ENCODE measurements at places on chromosomes 6 and 20.

DNA sequence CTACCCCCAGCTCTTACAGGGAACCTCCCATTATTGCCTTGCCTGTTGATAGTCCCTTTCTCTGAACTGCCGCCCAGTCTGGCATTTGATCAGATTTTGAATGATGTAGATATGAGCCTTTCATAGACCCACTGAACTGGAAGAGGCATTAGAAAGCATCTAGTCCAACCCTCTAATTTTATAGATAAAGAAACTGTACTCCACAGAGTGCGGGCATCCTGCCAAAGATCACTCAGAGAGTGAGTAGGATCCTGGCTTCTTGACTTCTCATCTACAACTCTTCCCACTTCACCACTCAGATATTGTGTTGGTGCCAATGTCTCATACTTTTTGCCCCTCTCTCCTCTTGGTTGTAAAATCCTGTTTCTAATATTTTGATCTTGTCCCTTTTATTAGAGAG, 179.2 kb upstream of the BMP2 start:
- no peak for DNase-seq

- DNase-seq: no peak
These were observed 105.0 kb downstream of the HUS1B start for GRCh38 chr6:551829-552350.

- DNase-seq: no peak
These were observed 53.1 kb downstream of the KIF16B start for GRCh38 chr20:16520154-16520553.

DNA sequence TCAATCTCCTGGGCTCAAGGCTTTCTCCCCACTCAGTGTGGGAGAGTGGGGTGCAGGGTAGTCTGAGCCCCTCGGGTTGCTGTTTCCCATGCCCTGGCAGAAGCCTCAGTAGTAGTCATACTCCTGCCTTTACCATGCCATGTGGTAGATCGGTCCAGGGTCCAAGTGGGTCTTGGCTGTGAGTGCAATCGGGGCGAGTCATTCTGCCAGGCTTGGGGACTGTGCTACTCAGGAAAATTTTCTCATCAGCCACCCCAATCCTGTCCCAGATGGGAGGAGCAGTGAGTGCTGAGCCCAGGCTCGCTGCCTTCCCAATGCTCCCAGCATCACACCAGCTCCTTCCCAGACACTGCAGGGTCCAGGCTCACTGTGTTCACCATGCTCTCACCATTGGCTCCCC, 10.7 kb upstream of the RAET1L start:
- no peak for DNase-seq

DNA sequence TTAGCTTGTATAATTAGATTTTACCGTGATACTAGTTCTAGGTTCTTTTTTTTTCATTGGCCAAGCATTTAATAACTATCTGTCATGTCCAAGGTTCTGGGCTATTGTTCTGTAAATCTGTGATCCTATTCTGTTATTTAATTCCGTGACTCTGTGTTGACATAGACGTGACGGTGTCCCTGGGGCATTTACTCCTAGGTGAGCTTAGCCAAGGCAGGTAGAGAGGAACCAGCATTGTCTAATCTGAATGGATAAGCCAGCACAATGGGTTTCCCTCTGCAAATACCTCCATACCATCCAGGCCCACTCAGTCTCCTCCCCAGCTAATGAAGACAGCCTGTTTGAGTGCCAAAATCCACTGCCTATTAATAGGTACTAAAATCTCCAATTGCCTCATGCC, 8.9 kb upstream of the CDSN start:
- no peak for DNase-seq

- no peak for DNase-seq
These were observed 43.6 kb downstream of the ZDHHC14 start for GRCh38 chr6:157424491-157425020.

DNA sequence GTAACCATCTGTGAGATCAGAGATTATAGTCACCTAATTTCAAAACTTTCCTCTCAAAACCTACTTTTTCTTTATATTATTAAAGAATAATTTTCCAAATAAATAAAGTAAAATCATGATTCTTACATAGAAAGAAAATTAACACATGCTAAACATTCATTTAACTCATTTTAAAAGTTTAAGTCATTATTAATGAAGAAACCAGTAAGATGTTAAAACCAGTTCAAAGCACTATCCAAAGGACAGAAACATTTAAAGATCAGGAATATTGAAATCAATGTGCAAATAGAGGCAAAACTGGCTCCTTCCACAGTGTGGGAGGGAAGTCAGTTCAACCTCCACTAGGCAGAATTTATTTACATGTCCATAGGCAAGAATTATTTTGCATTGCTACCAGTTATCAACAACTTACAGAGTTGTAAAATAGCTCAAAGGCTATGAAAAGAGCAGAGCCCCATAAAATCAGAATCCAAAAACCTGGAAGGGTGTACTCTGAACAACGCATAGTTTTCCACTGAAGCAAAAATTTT, 146.9 kb downstream of the KHDC1L start:
- DNase-seq: no peak

DNA sequence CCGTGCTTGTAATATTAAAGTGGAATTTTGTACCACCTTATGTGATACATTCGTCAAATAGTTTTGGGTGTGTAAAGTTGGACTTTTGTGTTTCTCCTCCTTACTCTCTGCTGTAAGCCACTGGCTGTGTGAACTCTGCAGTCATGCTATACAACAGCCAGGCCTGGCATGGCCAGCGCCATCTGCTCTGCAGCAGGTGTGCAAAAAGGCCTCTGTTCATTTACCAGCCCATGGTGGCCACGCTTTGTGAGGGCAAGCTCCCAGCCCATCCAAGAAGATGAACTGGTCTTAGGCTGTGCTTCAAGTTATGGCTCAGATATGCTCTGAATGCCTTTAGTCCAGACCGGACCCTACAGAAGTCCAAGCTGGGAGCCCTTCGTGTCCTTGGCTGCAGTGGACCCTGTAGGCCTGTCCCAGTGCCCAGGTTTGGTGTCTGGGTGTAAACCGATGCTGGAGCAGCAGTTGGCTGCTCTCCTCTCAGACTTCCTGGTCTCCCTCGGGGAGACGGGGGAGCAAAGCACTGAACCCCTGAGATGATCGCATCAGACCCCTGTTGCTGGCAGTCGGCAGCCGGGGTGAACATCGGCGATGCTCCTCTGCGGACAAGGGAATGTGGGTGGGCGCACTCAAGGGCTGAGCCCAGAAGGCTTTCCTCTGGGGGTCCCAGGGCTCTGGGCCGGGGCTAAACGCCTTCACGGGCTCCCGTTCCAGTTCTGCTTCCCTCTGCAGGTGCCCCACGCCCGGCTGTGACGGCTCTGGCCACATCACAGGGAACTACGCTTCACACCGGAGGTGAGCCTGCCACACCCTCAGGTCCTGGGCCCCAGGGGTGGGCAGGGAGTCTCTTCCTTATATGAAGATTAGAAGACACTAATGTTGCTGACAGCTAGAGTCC, 28.6 kb upstream of the PCMTD2 start:
- no peak for DNase-seq

DNA sequence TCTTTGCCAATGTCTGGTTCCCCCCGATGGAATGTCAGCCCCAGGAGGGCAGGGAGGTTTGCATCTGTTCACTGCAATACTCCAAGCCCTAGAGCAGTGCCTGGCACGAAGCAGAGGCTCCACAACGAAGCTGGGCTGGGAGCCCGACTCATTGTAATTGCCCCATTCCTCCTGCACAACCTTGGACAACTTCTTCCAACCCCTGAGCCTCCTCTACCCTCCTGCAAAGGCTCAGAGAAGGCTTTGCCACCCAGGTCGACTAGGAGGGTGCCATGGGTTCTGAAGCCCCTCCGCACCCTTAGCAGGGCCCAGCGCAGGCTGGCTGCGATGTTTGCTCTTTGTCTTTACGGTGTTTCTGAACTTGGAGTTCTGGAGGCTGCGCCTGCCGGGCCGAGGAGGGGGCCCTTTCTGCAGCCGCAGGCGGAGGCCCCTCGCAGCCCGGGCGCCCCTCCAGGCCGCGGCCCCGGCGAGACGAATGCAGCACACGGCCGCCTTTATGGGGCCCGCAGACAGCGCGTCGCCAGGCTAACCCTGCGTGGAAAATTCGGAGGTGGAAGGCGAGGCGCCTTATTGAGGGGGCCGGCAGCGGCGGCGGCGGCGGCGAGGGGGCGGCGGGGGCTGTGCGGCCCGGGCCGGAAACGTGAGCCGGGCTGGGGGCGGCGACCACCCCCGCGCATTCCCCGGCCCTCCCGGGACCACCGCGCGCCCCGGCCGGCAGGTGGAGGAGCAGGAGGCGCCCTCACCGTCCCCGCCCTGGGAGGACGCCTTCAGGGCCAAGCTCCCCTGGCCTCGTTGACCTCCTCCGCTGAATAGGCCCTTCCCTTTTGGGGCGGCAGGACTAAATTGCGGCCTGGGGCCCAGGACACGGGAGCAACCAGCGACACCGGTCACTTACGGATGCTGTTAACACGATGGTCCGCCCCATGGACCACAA, 27.0 kb downstream of the SNAI1 start:
- no peak for DNase-seq

GRCh38 chr6:44111434-44112417, 15.5 kb downstream of the MRPL14 start:
- no peak for DNase-seq
